Heart right ventricle (tissue), 16 donors: ENCODE measurements at places on chromosomes 11 and 22. TPM values are rescaled to one million over a fixed set of nuclear protein-coding genes. Genes with fewer than 3 reads are reported as not detected.

DNA sequence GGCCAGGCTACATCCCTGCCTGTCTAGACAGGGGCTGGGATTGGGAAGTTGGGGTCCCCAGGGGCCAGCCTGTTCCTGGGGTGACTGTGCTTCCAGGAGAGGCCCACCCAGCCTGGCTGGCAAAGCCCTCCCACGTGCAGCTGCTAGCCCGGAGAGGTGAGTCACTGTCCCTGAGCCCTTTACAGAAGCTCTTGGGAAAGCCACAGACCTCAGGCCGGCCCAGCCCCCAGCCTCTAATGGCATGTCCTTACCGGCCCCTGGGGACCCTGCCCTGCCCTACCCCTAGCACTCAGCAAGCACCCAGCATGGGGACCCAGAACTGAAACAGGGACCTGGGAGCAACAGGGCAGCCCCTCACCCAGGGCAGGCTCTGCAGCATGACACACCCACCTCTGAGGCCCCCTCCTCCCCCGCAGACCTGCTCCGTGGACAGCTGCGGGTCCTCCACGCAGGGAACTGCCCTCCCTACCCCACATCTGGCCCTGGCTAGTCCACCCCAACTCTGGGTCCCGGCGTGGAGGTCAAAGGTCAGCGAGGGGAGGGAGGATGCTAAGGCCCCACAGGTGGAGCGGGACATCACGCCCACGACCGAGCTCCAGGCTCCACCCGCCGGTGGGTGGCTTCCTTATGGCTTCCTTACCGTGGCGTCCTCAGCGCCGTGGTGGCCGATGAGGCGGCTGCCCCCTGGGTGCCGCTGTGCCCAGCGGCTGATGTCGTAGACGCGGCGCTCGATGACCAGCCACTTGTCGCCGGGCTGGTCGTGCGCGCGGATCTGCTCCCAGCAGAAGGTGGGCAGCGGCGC, 615 bp downstream of the FADS3 start:
- DNase-seq, result peak; percentile 48

GRCh38 chr11:118618991-118619375, 11.6 kb downstream of the PHLDB1 start:
- peak; percentile 57 for DNase-seq

DNA sequence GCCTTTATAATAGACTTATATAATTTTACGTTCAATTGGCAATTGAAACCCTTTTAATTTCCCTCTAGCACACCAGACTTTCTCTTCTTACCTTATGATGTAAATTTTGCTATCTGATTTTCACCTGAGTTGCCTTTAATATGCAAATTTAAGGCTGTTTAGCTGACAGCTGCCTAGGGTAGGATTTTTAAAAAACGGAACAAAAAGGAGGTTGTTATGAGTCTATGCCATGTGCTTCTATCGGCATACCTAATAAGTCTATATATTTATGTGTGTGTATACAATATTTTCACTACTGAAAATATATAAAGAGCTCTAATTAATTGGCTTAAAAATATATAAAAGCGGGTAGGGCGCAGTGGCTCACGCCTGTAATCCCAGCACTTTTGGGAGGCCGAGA, 11.8 kb upstream of the SELENOH start:
- DNase-seq, result no peak

DNA sequence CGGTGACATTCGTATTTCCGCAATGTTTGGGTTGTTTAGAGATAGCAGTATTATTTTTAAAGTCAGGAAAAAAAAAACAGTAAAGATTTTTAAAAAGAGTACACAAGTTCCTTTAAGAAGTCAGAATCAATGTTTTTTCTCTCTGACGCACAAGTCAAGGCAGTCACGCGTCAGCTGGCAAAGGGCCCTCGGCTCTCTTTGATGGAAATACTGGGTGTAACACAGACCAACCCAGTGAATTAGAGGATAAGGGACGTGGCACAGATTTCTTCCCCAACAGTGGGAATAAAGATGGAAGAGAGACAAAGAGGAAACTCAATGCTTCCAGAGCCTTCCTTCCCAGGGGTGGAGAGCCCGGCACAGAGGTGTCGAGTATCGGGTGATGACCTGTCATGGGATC, 13.4 kb downstream of the ASCC2 start:
- peak; percentile 23 for DNase-seq

- no peak for DNase-seq
These were observed 1289.4 kb downstream of the LRRC4C start for GRCh38 chr11:40170078-40170477.

GRCh38 chr22:43848366-43849171, 13.7 kb downstream of the SULT4A1 start:
- DNase-seq, result no peak

GRCh38 chr11:46181843-46182424, 60.7 kb upstream of the PHF21A start:
- no peak for DNase-seq

DNA sequence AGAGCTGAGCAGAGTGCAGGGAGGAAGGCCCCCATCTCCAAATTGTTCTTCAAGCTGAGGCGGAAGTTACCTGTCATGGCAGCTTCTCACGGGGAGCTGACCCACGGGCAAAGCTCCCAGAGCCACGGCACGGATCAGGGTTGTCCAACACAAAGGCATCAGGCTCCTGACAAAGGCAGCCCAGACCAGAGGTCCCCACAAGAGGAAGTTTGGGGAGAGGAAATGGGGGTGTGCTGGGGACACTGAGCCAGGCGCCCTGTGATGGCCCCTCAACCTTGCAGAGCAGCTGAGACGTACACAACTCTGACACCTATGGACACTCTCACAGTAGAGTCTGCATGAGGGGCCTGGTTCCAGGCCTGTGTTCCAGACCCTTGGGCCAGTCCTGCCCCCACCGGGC, 95.6 kb downstream of the CTTN start:
- DNase-seq, result no peak

GRCh38 chr22:23773483-23774113, 949 bp downstream of the MMP11 start:
- DNase-seq, result no peak

DNA sequence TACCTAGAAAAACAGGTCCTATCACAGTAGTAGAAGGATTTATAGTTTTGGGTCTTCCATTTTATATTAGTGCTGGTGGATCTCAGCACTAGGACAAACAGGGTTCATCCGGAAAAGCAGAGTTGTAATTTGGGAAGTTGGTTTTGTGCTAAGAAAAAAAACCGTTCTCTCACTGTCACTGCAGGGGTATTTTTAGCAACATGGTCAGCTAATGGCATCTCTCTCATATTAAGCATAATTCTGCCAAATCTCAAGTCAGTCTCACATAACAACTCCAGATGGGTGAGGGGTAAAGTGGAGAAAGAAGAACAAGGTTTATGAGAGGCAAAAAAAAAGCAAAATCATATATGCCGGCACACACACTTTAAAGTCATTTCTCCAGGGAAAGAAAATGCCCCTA, 51.6 kb upstream of the GDPD4 start:
- DNase-seq, result no peak

DNA sequence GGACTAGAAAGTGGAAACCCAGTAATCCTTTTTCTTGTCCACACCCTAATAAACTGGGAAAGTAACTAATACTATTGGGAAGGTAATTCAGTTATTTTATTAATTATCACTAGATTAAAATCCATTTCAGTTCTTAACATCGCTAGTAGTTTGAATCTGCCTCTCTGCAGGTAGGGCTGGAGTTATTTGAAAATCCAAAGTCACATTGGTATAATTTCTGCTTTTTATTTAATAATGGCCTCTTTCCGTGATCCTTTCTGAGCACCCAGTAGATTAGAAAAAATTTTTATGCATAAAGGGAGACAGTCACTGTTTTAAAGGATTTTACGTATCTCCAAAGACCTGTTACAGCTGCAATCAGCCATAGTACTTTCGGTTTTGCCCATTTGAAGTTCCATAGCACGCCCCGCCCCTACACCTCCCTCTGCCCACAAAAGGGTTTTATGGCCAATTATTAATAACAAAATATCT, 605 bp upstream of the COPB1 start:
- DNase-seq, result peak; percentile 30

GRCh38 chr22:18055619-18056160, 22.1 kb upstream of the PEX26 start:
- DNase-seq, result no peak

- DNase-seq, result no peak
These were observed 39.6 kb downstream of the NARS2 start for GRCh38 chr11:78535027-78535426.

- no peak for DNase-seq
These were observed 24.4 kb downstream of the ADAMTS8 start for GRCh38 chr11:130403967-130404366.

GRCh38 chr22:37991731-37992442, 7.5 kb upstream of the SOX10 start:
- no peak for DNase-seq

GRCh38 chr22:19634226-19634975, 79.9 kb upstream of the SEPTIN5 start:
- no peak for DNase-seq

GRCh38 chr11:110858547-110858921, 146.3 kb upstream of the ARHGAP20 start:
- peak; percentile 44 for DNase-seq

- peak; percentile 40 for DNase-seq
These were observed 679 bp upstream of the DPP3 start for GRCh38 chr11:66479394-66480116.

DNA sequence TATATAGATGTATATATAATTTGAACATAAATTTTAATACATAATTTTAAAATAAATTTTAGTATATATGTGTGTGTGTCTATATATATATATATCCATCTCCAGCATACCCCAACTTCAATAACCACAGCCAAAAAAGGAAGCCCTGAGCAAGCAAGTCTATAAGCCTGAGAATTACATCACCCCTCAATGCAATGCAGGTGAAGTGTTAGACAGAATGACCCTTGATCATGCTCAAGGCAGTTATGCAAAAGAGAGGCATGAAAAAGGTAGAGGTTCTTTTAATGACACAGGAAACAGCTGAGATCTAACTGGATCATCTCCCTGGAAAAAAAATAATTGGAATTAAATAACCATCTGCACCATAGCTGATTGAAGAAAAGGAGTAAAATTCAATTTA, 557.9 kb upstream of the ANO5 start:
- DNase-seq, result no peak

DNA sequence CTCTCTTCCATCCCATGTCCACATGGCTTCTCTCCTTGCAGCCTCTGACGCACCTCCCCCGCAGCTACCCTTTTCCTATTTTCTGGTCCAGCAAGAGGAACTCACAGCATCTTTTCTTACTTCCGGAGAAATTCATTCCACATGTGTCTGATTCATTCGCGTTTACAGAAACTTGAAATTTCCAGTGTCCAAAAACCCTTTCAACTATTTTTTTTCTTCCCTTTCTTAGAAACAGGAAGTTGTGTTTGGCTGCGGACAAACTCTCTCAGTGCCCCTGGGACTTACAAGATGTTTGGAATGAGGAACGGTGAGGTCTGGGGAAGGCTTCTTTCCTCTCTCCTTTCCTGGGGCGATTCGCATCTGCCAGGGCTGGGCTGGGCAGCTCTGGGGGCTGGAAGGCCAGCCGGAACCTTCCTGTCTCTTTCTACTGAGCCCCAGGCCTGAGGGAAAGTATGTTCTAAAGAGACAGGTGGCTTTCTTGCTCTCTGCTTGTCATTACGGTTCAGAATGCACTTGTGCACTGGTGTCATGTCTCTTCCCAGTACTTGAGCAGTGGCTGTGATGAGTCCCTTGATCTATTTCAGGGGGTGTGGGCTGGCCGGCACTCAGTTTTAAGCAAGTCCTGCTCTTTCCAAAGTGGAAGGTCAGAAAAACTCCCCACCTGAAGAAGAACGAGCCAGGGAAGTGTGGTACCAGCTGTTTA, 27.5 kb downstream of the ADAMTS8 start:
- DNase-seq, result no peak

DNA sequence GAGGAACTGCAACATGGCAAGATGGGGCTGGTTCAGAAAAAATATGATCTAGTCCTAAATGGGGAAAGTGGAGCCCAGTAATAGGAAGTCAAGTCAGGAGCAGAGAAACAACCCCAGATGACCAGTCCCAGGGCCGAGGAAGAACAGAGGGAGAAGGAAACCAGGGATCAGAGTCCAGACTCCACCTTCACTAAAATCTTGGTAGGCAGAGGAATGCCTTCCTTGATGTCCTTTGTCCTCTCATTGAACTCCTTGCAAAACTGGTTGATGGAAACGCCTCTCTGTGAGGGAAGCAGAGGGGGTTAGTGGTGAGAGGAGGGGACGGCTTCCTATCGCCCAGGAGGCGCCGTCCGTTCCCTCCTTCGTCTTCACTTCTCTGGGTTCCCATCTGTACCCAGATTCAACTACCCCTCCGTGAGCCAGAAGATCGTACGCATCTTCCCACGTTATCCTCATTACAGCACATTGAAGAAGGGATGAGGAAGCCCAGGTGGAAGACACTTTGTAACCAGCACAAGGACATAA, 607 bp downstream of the MRPL11 start:
- no peak for DNase-seq

GRCh38 chr11:57322256-57323166, 2.2 kb downstream of the TNKS1BP1 start:
- peak; percentile 87 for DNase-seq

DNA sequence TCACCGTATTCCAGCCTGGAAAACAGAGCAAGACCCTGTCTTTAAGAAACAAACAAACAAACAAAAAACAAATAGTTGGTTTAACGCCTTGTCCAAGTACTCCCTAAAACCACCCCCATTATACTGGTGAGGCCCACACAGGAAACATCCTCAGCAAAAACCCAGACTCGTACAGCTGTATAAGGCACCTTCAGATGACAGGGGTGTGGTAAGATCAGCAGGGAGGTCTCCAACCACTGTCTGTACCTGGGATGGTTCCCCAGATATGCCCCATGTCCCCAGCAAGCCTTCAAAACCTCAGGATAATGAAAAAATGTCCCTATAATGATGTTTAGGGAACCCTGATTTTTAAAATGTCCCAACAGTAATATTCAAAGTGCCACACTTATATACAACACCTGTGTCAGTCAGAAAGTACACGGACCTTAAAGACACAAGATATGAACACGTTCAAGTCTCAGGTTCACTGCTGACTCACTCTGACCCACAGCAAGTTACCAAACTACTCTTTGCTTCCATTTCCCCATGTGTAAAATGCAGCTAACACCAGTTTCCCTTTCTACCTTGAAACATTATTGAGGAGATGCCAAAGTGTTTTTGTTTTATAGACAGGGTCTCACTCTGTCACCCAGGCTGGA, 9.3 kb downstream of the SF3A1 start:
- no peak for DNase-seq

DNA sequence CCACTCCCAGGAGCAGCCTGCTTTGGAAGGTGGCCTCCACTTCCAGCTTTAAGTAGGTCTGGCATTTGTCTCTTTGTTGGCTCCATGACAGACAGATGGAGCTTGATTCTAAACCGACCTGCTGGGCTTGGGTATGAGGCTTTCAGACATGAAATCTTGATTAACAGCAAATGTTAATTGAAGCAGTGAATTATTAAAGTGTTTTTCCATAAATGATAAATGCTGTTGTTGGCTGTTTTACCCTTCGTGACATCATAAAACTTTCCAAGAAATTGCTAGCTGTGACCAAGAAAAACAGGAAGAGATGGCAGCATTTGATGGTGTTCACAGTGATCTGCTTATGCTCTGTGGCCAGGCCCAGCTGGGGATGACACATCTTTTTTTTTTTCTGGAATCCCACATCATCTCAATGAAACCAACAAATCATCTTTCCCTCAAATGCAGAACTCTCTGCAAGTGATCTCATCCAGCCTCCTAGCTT, 66.1 kb downstream of the RBMXL2 start:
- no peak for DNase-seq

GLYATL2 gene
- 0.58 TPM for total RNA-seq

SLC25A18 gene
- 0.85 TPM for total RNA-seq

MAPK8IP1 gene
- total RNA-seq, result 7.5 TPM

LAYN gene
- 3.9 TPM for total RNA-seq

CALCA gene
- 0.34 TPM for total RNA-seq

PHF5A gene
- 18.7 TPM for total RNA-seq

ART1 gene
- total RNA-seq, result 2.3 TPM

MS4A14 gene
- 0.51 TPM for total RNA-seq

GAS2 gene
- total RNA-seq, result 16.3 TPM

OR4C16 gene
- not detected for total RNA-seq

TEAD1 gene
- 108 TPM for total RNA-seq

SMCO4 gene
- total RNA-seq, result 55.2 TPM
